Stimulated activated CD4-positive, alpha-beta T cell treated with anti-CD3 and anti-CD28 coated beads, Interleukin-12 subunit alpha, Interleukin-12 subunit beta, amount 100 ng/mL, for 24 hours (primary cell): ENCODE measurements at places on chromosomes 2 and 18.

DNA sequence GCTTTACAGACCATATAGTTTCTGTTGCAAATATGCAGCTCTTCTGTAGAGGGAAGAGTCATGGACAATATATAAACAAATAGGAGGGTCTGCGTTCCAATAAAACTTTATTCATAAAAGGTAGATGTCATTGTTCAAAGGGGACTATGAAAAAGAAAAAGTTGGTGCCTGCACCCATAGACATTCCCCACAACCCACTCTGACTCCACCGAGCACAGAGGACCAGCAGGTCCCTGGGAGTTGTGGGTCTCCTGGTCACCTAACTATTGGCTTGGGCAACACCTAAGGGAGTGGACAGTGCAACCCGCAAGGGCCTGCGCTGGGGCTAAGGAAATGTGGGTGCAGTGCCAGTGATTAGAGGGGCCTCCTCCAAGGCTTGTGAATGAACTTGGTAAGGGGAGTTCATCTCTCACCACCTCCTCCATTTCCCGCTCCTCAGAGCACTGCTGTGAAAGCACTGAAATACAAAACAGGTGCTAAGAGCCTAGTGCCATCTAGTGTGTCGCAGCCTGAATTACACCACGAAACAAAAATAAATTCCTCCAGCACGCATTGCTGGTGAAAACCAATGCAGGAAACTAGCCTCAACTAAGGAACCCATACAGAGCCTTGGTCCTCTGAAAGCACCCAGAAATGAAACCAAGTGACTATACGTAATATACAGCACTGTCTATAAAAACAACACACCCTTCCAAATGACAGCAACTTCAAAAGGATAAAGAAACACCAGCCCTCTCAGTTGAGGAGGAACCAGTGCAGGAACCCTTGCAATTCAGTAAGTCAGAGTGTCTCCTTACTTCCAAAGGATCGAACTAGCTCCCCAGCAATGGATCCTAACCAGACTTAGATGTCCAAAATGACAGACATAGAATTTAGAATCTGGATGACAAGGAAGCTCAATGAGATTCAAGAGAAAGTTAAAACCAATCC lies 166.6 kb downstream of the RNF144A start:
- no peak for DNase-seq

GRCh38 chr2:128252501-128252900 lies 66.2 kb downstream of the HS6ST1 start:
- no peak for DNase-seq

GRCh38 chr18:30957066-30957465 lies 85.5 kb downstream of the DSC3 start:
- DNase-seq: no peak

DNA sequence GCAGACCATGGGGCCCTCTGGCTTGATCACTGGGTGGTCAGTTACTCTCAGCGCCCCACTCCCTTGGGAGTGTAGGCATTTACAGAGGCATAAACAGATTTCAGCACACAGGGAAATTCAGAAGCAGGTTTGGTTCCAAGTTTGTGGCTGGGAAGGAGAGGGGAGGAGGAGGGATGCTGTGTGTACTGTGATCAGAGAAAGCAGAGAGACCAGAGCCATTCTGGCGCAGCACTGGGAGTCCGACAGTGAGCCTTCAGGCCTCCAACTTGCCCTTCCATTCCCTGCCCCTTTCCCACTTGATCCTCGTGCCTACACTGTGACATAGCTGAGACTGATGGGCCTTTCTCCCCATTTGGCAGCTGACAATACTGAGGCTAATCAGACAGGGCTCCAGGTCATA lies 47.8 kb upstream of the LOXHD1 start:
- no peak for DNase-seq

DNA sequence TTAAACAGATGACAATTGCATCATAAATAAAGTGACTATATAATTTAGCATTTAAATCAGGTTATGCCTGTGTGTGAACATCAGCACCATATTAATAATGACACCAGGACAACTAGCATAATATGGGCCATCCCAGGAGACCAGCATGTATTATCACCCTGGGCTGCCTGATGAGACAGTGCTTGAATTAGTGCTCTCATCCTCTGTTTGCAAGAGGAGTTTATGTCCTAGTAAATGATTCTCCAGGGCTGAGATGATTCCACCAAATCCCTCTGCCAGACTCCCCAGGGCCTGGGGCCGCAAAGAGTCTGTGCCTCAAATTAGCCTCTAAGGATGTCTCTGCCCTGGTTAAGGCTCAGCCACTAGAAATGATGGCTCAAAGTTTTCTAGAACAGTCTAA lies 97.7 kb downstream of the SGPP2 start:
- no peak for DNase-seq

- DNase-seq: no peak
Measured at GRCh38 chr18:57644540-57644939, 22.9 kb upstream of the NARS1 start.

GRCh38 chr2:128477891-128478290 lies 159.2 kb upstream of the HS6ST1 start:
- DNase-seq: no peak

GRCh38 chr2:9030190-9030589 lies 26.7 kb upstream of the MBOAT2 start:
- DNase-seq: no peak

- no peak for DNase-seq
Measured at GRCh38 chr2:37645362-37645761, 26.1 kb downstream of the CDC42EP3 start.

DNA sequence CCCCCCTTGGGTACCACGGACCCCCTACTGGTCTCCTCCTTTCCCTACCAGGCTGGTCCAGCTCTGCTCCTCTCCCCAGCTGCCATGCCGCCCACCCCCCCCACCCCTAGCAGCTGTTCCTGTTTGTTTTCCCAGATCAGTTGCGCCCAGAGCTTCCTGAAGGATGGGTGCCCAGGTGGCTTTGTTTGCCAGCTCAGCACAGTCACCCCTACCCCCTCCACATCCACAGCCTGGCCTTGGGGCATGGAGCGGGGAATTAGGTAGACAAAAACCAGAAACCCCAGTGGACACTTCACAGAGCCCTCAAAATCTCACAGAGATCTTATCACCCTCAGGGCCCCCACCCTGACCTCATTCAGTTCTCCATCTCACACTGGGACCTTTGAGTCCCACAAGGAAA lies 3.7 kb upstream of the CRYBA2 start:
- no peak for DNase-seq

- no peak for DNase-seq
Measured at GRCh38 chr2:180360283-180360618, 353.2 kb upstream of the CWC22 start.

- DNase-seq: no peak
Measured at GRCh38 chr2:19874726-19875125, 27.1 kb downstream of the TTC32 start.

DNA sequence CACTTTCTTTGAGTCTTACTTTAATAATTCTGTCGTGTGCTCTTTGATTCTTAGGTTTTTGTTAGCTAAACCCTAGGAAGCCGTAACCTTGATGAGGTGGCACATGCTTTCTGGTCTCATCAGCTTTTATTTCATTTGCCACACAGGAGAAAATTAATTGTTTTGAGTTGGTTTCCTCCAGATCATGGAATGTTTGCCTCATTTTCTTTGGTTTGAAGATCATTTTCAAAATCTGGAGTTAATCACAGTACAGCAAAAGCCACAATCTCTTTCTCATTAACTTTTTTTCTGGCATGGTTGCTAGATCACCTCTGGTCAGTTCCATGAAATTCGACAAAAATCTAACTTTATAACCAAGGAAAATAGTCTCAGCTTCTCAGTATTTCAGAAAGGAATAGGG lies 182.9 kb downstream of the MYO1B start:
- no peak for DNase-seq

DNA sequence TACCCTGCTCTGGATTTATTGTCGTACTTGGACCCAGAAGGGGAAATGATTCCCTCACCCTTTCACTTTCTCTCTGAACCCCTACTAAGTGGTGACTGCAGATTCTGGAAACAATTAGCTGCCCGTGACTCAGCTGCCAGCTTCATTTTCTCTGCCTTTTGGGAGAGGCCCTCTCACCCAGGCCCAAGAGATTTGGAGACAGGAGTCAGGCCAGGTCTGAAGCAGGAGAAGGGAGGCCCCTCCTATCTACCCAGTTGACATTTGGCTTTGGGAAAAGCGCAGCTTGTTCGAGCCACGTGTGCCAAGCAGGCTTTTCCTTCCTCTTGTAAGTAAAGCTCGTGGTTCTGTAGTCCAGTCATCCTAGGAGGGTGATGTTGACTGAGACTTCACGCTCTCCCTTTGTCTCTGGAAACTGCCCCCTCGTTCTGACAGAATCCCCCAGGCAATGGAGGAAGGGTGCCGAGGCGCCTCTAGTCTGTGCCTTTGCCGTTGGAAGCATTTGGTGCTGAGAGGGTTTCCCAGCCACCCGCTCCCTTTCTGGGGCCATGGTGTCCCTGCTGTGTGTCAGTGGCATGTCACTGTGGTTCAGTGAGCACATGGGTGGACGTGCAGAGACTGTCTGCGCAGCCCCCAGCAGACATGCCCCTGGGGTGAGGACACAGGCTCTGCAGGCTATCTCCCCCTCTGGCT lies 8.6 kb downstream of the OXER1 start:
- DNase-seq: no peak

GRCh38 chr2:231399046-231399852 lies 3.7 kb downstream of the B3GNT7 start:
- DNase-seq: no peak
